ENCODE measurements at places on chromosomes 5 and 9. TPM values are rescaled to one million over a fixed set of nuclear protein-coding genes. Genes with fewer than 3 reads are reported as not detected.
A peak's percentile ranks its signal among the peaks of the same experiment; 100 is the strongest.

The EPB41L4B gene
- 0.70 TPM for total RNA-seq

The MYOT gene
- total RNA-seq, result 23.8 TPM

The PCDHGA12 gene
- total RNA-seq, result 4.3 TPM

The SLC6A18 gene
- not detected for total RNA-seq

The DRD1 gene
- not detected for total RNA-seq

The RGS7BP gene
- total RNA-seq, result not detected

The IL33 gene
- total RNA-seq, result not detected

DNA sequence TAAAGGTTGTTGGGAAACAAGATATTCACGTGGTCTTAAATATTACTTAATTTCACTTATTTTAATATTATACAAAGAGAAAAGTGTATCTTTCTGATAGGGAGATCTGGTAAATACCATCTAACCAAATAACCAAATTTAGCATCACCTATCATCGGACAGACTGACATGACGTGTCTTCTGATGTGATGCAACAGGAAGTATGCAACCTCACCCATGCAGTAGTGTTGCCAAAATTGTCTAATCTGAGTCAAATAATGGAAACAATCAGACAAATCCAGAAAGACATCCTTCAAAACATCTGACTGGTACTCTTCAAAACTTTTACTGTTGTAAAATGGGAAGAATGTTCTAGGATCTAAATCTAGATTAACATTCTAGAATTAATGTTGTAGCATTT, 148.0 kb downstream of the FGF1 start:
- DNase-seq, result no peak

GRCh38 chr5:74251141-74252035, 389.1 kb downstream of the ENC1 start:
- peak; percentile 46 for DNase-seq

DNA sequence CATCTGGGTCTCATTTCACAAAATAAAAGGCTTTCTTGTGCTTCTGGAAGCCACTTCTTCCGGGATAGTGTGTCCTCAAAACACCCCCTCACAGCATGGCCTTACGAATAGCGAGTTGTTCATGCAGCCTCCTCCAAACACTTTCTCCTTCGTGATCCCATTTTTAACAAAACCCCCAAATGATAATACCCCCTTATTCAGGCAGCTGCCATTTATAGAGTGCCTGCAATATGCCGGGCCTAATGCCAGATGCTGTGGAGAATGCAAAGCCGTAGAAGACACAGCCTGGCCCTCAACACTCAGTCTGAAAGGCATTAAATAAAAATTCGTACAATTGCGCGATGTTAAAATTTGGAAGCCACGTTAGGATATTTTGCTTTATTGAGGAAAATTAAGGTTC, 66.4 kb upstream of the SLC44A1 start:
- no peak for DNase-seq

DNA sequence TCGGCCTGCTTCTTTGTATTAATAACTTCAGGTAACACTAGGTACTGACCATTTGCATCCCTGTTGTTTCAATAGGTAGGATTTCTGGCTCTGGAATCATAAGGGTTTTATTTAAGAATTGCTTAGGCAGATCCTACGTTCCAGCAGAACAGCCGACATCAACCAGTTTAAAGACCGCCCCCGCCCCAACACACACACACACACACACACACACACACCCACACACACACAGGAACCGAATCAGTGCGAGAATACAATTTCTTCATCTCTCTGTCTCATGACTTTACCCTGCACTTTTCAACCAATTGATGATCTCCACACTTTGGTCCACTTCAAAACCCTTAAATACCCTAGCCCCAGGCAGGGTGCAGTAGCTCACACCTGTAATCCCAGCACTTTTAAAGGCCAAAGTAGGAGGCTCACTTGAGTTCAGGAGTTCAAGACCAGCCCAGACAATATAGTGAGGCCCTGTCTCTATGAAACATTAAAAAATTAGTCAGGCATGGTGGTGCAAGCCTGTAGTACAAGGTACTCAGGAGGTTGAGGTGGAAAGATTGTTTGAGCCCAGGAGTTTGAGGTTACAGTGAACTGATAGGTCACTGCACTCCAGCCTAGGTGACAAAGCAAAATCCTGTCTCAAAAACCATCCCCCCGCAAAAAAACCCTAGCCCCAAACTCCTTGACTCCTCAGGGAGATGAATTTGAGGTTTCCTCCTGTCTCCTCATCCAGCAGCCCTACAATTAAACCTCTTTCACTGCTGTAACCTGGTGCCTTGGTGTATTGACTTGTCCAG, 2.7 kb upstream of the MTMR12 start:
- DNase-seq, result no peak

DNA sequence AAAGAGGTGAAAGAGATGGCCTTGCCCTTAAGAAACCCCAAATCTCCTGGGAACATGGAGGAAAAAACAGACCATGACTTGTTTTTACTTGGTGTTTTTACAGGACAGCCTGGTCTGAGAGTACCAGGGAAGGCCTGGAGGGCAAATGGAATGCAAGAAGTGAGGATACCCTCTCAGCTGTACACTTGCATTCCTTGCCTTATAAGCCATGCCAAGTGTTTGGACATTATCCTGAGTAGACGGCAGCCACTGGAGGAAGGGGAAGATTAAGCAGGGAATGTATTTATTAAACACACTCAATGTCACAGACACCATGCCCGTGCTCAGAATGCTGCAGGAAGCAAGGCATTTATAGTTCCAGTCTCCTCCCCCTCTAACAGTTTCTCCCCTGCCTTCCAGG, 581.4 kb downstream of the CDK5RAP2 start:
- DNase-seq, result no peak

DNA sequence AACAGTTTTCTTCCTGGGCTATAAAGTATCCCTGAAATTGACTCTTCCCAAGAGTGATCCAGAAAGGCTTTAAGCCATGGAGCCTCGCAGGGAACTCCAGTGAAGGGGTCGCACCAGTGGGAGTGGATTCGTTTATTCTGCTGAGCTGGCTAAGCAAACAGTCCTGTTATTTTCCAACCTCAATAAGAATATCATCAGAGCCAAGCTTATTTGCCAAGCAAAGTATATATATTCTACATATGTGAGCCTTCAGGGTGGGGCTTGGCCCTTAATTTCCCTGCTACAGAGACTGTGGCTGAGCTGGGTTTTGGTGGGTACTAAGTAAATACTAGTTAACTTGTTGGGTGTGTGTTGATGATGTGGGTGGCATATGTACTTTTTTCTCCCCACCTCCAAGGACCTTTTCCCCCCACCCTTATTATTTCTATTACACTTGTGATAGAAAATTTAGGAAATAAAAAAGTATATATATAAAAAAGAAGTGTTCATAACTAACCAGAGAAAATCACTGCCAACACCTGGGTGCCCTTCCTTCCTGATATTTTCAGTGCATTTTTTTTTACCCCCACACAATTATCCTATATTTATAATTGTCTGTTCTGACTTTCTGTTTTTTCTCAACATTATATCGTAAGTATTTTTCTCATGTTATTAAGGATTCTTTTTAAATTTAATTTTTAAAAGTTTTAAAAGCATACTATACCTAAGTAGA, 5.3 kb downstream of the GSN start:
- no peak for DNase-seq

GRCh38 chr9:31608881-31609280, 775.6 kb upstream of the ACO1 start:
- DNase-seq, result no peak

DNA sequence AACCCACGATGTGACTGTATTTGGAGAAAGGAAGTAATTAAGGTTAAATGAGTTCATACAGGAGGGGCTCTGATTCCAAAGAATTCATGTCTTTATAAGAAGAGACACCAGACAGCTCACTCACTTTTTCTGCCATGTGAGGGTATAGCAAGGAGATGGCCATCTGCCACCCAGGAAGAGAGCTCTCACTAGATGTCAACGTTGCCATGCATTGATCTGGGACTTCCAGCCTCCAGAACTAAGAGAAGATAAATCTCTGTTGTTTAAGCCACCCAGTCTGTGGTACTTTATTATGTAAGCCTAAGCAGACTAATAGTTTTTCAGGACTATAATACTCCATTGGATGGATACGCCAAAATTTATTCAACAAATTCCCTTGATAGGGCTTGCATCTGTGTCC, 89.8 kb upstream of the RAD23B start:
- no peak for DNase-seq

GRCh38 chr5:82151662-82152061, 126.5 kb downstream of the RPS23 start:
- no peak for DNase-seq

- DNase-seq, result peak; percentile 33
These were observed 71.6 kb upstream of the FRRS1L start for GRCh38 chr9:109238655-109239054.

- DNase-seq, result no peak
These were observed 212.7 kb upstream of the PIK3R1 start for GRCh38 chr5:68002836-68003235.

- peak; percentile 41 for DNase-seq
These were observed 102.3 kb upstream of the CCDC112 start for GRCh38 chr5:115398719-115399118.

- no peak for DNase-seq
These were observed 153.4 kb downstream of the ZNF462 start for GRCh38 chr9:107016383-107016782.

- DNase-seq, result peak; percentile 72
These were observed 26.3 kb downstream of the REEP5 start for GRCh38 chr5:112895682-112896081.

GRCh38 chr9:14383294-14383693, 69.4 kb upstream of the NFIB start:
- DNase-seq, result peak; percentile 79

GRCh38 chr5:76626738-76627137, 3.5 kb upstream of the F2RL2 start:
- DNase-seq, result no peak

DNA sequence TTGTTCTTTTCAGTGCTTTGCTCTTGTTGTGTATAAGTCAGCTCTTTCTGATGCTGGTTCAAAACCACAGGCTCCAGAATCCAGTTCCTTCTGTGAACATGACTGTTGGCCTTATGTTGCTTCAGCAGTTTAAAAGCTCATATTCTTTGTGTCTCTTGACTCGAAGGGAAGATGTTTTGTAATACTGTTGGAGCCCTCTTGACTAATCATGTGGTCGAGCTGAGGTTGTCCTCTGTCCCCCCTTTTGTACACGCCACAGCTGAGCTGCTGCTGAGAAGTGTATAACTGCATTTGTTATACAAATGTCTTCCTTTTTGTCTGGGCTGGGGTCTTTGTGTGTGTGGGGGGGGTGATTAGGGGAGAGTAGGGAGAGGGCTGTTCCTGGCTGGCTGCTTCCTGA, 35.8 kb downstream of the SLC36A1 start:
- DNase-seq, result peak; percentile 7

GRCh38 chr5:67963789-67964519, 251.6 kb upstream of the PIK3R1 start:
- DNase-seq, result no peak

DNA sequence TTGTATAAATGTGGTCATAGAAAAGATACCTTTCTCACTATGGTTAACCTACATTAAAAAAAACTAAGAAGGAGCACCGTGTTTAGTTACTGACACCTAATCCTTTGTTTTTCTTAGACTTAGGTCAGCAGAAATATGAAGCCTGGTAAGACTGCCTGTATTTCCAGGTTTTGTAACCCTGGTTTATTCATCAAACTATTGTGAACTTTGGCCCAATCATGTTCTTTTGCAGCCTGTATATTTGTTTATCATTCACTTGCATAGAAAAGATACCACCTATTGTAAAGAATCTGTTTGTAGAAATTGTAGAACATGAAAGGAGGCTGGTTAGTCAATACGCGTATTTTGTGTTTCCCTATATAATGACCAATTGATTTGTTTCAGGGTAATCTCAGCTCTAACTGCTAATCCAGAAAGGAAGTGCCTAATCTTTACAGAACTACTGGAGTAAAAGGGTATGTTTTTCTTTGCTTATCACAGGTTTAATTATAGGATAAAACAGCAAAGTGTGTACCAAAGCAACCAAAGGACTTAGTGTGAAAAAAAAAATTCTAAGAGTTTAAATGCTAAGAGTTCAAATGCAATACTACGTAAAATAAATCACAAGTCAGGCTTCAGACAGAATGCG, 103.6 kb downstream of the LURAP1L start:
- DNase-seq, result no peak

DNA sequence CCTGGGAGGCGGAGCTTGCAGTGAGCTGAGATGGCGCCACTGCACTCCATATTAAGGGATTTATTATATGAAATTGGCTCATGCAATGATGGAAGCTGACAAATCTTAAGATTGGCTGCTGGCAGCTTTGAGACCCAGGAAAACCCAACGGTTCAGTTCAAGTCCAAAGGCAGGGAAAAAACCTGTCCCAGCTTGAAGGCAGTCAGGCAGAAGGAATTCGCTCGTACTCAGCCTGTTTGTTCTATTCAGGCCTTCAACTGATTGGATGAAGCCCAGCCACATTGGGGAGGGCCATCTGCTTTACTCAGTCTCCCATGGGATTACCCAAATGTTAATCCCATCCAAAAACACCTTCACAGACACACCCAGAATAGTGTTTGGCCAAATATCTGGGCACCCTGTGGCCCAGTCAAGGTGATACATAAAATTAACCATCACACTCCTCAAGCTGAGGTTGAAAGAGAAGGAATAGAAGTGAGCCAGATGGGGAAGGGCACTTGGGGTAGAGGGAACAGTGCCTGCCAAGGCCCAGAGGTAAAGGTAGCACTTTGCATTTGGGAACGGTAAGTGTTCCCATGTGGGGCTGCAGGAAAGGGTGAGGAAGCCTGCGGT, 8.5 kb upstream of the ORM1 start:
- no peak for DNase-seq

- DNase-seq, result no peak
These were observed 83.1 kb upstream of the RASA1 start for GRCh38 chr5:87184605-87185004.

Measured in myocyte (in vitro differentiated cells).